ENCODE measurements at places on chromosomes 7 and 10.

DNA sequence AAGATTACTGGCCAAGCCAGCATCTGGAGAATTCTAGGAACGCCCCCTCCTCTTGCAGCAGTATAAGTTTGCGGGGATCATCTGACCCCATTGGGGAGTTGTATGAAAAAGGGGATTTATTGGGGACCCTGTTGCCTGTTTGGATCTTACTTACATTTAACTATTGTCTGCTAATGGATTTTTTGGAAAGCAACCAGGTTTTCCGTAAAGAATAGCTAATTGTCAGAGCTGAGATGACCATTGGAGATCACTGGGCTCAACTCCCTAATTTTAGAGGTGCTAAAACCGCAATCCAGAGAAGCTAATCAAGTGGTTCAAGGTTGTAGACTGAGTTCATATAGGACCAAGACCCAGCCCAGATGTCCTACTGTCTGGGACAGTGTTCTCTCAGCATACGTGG, 38.8 kb downstream of the HTRA1 start:
- no peak for DNase-seq

GRCh38 chr10:93554760-93555432, 11.6 kb upstream of the FFAR4 start:
- peak; percentile 56 for DNase-seq

DNA sequence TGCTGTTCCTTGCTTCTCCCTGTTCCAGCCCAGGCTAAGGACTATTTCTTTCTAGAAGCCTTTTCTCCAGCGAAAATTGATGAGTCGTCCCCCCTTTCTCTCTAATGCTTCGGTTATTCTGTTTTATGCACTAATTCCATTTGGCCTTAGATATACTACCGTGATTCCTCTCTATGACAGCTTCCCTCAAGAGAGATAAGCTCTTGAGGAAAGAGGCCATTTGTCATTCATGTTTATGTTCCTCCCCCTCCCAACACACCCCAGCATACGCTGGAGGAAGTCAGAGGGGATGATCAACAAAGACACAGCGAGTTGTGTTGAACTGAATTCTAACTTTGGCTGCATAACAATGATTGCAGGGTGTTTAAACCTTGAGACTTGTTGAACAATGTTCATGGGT, 198.8 kb downstream of the BMPER start:
- peak; percentile 4 for DNase-seq

GRCh38 chr7:79272066-79272669, 181.3 kb downstream of the MAGI2 start:
- DNase-seq, result peak; percentile 70

DNA sequence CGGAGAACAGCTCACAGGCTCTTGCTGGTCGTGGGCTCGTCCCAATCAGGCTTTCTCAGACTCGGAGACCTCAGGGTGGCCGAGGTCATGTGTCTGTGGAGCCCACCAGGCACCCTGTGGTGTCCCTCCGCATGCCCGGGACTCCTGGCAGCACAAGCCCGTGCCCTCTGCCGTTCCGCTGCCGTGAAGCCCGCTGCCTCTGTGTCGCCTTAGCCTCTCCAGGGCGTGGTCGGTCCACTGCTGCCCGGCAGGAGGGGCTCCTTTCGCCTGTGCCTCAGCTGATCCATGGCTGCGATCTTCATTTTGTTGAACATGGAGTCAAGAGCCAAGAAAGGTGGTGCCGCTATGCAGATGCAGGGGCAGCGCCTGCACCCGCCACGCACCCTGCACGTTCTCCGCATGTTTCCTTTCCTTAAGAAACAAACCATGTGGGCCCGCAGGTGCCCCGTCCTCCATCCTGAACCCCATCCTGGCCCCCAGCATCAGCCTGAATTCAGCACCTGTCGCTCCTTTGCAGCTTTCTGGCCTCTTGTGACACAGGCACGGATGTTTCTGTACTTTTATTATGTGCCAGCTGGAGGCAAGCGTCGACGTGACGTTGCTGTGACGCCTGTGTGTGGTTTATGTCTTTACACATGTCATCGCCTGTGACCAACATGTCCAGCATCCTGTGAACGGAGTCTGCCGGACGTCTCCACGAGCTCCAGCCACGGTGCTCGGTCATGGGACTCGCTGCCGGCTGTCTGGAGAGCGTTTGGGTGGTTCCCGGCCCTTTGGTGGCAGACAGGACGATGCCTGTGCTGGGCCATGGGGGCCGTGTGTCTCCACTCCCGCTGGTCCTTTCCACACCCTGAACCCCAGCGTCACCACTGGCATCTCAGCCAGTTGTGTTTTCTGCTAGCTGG, 69.9 kb downstream of the NKX6-2 start:
- no peak for DNase-seq

GRCh38 chr7:93119191-93119905, 1.6 kb upstream of the SAMD9 start:
- peak; percentile 4 for DNase-seq

DNA sequence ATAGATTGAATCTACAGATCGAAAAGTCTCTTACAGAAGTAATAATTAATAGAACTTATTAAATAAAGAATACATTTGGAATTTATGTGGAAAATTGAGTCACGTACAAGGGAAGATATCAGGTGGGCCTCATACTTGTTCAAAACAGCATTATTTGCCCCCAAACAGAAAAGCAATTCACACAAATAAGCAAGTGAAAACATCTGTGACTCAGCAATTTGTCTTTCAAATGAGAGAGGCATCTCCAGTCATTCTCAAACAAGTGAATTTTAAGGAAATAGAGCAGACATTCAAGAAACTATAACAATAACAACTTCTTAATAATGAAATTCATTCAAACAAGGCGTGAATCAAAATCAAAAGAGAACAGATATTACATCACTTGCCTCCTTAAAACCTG, 50.1 kb downstream of the SEMA3A start:
- DNase-seq, result peak; percentile 28

DNA sequence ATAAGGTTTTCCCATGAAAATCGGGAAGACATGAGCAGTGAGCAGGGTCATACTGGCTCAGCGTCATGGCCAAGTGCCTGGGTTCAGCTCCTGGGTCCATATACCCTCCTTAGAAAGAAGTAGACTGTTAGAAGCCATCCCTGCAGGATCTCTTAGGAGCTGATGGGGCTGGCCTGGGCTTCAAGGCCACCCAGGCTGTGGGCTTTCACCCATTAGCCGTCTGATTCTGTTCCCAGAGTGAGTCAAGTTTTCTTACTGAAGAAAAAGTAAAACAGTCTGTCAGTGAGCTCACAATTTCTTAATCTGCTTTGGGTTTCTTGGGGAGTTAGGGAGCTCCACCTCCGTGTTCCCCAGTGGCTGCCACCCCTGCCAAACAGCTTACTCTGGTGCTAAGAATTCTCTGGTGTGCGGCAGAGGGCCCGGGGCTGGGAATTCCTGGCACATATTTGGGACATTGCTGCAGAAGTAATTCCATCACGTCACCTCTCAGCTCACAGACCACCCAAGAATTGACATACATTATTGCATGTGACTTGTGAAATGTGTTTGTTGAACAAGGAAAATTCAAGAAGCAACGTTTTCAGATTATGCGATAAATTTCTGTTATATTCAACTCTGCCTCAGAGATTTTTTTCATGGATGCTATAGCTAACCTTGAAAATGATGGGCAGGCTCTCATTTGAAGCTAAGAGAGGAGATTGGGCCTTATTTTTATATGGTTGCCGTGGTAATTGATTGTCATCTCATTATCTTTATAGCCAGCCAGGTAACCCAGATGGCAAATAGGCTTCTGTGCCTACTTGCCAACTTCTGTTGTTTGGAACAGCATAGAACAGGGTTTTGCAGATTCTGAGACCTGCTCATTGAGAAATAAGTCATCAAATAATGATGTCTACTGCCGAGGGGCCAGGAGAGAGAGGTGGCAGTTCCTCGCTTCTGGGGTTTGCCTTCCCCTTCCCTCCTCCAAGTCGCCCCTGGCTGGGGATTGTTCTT, 166.4 kb downstream of the CHN2 start:
- DNase-seq, result no peak

GRCh38 chr7:12834782-12835181, 147.3 kb downstream of the ARL4A start:
- DNase-seq, result no peak

- no peak for DNase-seq
Observed at GRCh38 chr7:70700055-70700940, 431.6 kb upstream of the GALNT17 start.

DNA sequence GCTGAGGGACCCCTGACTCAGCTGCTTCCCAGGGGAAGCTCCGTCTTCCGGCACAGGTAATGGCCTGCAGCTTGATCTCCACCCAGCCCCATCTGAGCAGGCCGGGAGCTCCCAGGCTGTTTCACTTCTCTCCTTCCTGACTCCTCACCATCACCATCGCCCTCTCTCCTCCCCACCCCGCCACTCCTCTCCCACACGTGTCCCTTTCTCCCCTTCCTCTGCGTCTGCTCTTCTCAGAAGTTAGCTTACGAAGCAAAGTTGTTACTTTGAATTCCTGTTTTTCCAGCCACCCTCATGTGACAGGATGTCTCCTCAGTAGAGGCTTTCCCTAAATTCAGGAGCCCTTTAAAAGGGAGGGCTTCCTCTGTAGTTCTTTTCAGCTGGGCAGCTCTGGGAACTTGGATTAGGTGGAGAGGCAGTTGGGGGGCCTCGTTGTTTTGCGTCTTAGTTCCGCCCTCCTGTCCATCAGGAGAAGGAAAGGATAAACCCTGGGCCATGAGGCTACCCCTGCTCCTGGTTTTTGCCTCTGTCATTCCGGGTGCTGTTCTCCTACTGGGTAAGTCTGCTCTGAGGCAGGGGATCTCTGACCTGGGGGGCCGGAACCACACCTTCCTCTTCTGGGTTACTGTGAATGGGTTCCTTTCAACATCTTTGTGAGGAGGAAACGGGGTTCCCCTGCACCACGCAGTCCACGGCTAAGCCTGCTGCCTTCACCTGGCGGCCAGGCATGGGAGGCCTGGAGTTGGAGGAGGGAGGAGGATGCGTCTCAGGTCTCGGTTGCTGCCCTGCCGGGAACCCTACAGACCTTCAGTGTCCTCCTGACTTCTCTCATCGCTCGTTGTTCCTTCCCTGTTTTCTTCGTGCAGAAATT, at the start of gene MRC1:
TSS of gene MRC1 (plus strand) at position 378 of the 871 bp plus-strand sequence. CDS start at position 496, 118 bp downstream.
- no peak for DNase-seq

DNA sequence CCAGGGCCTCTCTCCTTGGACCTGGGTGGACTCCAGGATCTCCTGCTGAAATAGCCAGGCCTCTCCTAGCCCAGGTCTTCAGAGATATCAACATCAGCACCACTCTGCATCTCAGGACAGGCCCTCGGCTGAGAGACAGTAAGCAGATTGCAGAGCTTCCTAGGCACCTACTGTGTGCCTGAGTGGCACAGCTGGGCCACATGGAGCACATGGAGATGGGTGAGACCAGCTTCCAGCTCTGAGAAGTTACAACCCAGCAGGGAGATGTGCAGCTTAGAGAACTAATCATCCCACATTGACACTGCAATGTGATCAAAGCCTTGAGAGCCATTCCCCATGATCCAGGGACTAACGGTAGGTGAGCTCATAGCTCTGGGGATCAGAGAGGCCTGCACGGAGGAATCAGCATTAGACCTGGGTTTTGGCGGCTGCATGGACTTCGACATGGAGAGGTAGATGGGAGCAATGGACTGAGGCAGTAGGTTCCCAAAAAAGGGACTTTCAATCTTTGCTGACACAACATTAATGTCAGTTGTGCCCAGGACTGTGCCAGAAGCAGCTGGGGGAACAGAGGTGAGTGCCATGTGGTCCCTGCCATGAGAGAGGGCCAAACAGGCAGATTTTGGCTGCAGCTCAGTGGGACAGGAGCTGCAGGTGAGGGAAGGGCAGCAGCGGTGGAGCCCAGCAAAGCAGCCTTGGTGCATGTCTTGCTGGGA, 76.0 kb upstream of the LEP start:
- no peak for DNase-seq

- no peak for DNase-seq
Observed at GRCh38 chr10:64316416-64316815, 795.2 kb downstream of the REEP3 start.

GRCh38 chr7:105101864-105102263, 87.9 kb downstream of the KMT2E start:
- DNase-seq, result no peak

DNA sequence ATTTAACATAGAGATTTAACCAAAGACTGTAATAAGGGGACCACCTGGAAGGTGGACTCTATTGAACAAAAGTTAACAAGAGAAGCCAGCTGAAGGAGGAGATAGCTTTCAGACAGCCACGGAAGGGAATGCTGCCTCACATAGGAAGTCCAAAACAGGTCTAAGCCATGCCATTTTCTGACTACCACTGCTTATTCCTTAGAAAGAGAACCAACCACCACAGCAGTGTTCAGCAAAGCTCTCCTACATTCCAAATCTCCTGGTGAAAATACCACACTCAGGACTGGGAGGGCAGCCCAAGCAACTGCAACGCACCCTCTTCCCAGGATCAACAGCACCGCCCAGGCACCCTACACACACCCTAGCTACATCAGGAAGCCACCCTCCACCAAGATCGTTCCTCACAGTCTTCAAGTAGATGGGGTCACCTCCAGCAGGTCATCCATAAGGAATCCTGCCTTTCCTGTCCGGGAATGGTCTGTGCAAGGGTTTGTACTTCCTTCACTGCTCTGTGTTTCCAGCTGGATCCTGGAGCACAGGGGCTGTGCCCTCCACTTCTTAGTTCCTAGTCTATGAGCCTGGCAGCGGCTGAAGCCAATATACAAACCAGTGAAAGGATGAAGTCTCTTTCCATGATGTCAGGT, 2.5 kb downstream of the KIAA1549 start:
- DNase-seq, result no peak

DNA sequence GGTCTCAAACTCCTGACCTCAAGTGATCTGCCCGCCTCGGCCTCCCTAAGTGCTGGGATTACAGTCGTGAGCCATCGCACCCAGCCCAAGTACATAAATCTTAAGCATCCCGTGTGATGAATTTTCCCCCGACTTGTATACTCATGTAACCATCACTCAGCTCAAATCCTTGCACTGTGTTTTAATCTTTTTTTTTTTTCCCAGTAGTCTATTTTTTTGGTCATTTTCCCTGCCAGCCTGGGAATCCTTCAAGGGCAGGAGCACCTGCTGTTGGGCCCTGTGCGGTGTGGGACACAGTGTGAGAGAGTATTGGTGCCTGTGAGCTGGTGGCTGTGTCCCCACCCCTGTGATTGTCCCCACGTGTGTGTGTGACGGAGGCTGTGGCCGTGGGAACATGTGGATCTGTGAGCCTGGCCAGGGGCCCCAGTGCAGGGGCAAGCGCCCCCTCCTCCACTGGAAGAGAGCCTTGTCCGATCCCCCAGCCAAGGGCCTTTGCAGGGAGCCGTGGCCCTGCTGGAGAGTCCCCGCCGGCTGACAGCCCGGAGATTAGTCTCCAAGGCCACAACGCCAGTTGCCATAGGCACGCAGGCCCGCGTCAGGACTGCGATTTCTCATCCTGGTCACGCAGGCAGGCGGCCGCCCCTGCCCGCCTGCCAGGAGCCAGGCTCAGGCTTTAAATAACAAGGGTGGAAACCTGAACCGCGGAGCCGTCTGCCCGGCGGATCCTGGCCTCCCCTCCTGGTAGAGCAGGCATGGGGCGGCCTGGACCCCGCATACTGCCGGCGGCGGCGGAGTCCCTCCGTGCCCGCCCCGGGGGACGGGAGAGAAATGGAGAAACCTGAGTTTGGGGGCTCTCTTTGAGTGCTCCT, 26.5 kb downstream of the GTF2IRD1 start:
- peak; percentile 93 for DNase-seq

DNA sequence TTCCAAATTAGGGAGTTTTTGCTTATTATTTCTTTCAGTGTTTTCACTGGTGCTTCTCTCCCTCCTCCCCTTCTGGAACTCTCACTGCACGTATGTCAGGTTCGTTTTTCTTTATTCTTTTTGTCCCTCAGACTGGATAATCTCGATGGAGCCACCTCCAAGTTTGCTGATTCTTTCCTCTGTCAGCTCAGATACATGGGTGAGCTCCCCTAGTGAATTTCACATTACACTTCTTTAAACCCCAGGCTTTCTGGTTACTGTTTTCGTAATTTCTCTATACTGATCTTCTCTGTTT, 20.8 kb upstream of the NCAPG2 start:
- DNase-seq, result no peak

GRCh38 chr10:22218448-22218847, 633 bp upstream of the EBLN1 start:
- DNase-seq, result no peak

All from IMR-90 (cell line).